ENCODE measurements at places on chromosomes 12 and 14.

DNA sequence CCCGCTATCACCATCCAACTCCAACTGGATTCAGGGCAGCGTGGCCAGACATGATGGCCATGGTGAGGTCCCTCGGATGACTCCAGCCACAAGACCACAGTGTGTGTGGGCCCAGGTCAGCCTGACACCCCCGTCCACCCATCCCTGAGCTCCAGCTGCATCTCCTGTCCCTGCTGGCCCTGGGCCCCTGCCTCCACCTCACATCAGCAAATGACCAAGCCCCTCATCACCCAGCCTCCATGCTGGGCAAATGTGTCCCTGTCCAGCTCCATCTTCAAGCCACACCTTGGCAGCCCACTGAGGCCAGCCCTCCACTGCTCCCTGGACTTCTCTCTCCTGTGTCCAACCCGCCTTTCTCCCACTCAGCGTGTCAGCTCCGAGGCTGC lies 3.2 kb downstream of the GPR132 start:
- DNase-seq = no peak

DNA sequence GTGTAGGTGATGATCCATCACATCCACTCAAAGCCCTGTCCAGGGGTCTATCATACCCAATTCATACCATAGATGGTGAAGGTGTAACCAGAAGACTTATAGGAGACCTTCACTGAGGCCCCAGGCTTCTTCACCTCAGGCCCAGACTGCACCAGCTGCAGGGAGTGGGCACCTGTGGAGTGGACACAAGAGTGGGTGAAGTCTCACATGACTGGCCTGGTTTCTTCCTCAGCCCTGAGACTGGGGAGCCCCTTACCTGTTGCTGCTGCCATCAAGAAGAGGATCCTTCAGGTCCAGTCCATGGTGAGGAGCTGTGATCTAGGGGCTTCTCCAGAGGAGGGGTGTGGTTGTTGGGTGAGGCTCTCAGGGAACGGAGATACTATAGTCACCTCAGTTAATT lies 851.0 kb downstream of the TMEM121 start:
- no peak for DNase-seq

GRCh38 chr12:82527165-82527780 lies 159.4 kb upstream of the TMTC2 start:
- DNase-seq = peak; percentile 66

DNA sequence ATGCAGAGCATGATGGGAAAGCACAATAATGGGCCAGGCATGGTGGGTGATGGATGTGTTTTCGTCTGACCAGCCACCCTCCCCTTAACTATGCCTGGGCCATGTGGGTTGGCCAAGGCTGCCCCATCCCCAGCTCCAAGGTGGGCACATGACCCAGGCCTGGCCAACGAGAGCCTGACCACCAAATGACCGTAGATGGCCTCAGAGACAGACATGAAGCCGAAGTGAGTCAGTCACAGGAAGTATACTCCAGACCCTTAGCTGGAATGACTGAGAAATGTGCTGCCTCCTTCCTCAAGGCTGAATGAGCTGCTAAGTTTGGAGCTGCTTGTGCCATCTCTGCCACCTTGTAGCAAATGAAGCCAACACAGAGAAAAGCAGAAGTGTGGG lies 233.6 kb downstream of the BCL11B start:
- no peak for DNase-seq

- DNase-seq = no peak
These were observed 1.2 kb downstream of the ACOT6 start for GRCh38 chr14:73613419-73613963.

DNA sequence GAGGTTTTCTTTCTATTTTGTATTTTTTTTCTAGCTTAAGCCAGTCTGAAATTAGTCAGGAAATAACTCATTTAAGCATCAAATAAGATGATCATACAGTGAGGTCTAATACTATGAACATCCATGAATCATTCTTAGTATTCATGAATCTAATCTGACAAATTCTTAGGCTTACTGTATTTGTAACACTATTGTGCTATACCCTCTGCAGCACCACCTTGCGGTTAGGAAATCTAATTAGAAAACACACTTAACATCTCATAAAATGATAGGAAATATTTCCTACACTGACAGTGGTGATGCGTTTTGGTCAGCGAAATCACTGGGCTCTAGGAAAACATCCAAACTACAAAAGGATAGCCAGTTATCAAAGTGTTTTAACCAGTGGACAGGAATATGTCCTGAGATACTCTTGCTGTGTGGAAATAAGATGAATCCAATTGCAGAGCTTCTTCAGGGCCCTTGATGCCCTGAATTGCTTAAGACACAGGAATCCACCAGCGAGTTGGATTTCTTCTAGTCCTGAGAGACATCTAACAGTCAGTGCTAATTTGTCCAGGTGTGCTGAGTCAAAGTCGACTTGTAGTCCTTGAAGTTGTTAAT lies 109.3 kb upstream of the MYF6 start:
- peak; percentile 53 for DNase-seq

- DNase-seq = peak; percentile 51
These were observed 16.3 kb downstream of the DYNC1H1 start for GRCh38 chr14:101980700-101981099.

GRCh38 chr12:4268329-4269181 lies 5.0 kb upstream of the CCND2 start:
- no peak for DNase-seq

DNA sequence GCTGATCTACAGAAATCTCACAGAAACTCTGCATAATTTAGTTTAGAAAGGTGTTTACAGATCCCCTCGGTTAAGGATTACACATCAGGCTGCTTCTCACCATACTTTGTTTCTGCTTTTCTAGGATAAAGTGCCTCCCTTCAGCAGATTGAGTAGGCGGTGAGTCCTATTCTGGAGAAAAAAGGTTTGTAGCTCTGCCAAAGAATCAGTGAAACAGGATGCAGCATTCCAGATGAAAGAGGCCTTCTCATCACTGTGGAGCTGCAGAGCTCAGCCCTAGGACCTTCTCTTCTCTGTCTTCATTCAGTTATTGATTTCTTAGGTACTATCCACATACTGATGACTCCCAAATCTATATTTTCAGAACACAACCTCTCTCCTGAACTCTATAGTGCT lies 155.5 kb upstream of the KRR1 start:
- DNase-seq = no peak

DNA sequence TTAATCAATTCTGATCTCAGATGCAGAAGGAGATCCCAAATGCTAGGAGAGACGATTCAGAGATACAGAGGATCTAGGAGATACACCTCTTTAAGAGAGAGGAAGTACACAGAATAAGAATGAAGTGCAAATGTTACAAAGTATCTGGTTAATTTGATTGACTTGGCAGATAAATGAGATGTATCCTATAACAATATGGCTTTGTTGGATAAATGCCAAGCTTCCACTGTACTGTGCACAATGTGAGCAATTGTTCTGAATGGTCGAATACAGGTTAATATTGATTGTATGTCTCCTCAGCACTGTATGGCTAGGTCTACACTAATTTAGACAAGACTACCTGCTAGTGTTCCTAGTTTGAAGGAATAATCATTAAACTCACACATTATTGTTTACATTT lies 119.6 kb upstream of the PTPRB start:
- no peak for DNase-seq

GRCh38 chr12:81712536-81712935 lies 46.6 kb downstream of the PPFIA2 start:
- no peak for DNase-seq

- DNase-seq = no peak
These were observed 45.0 kb upstream of the P2RX7 start for GRCh38 chr12:121087467-121088194.

GRCh38 chr14:65180725-65181025 lies 78.4 kb upstream of the MAX start:
- DNase-seq = no peak

DNA sequence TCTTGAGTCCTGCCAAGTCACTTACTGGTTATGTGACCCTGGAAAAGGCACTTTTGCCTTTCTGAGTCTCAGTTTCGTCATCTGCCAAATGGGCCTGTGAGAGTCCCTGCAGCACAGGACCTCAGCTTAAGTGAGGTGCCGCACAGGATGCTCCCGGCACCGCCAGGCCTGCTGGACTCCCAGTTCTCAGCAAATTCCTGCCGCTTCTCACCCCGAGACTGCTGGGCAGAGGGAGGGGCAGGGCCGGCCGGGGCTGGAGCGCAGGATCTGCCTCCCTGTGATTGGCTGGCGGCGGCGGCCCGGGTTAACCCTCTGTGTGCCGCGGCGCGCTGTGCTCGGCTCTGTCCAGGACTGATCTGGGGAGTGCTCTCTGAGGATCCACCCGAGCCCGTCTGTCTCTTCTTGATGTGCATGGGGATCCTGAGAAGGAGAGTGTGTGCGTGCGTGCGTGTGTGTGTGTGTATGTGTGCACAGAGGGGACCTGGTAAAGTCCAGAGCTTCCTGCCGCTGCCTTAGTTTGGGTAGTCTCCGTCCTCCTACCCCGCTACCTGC lies 8.6 kb downstream of the SETD1B start:
- peak; percentile 58 for DNase-seq

- DNase-seq = no peak
These were observed 88.4 kb downstream of the BCAT1 start for GRCh38 chr12:24860546-24860945.

GRCh38 chr14:61520576-61520975 lies 174.7 kb upstream of the HIF1A start:
- no peak for DNase-seq

GRCh38 chr12:111784953-111785352 lies 18.2 kb downstream of the ALDH2 start:
- DNase-seq = no peak

GRCh38 chr12:66329941-66330340 lies 27.6 kb downstream of the HELB start:
- no peak for DNase-seq

DNA sequence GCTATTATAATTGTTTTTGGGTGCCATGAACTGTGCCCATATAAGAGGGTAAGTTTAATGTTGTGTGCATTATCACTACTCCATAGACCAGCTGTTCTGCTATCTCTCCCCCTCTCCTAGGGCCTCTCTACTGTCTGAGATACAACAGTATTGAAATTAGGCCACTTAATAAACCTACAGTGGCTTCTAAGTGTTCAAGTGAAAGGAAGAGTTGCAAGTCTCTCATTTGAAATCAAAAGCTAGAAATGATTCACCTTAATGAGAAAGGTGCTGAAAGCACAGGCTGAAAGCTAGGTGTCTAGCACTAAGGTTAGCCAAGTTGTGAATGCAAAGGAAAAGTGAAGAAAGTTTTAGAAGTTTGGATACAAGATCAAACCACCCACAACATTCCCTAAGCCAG lies 168.0 kb downstream of the SLC16A7 start:
- DNase-seq = no peak

- DNase-seq = no peak
These were observed at the start of gene SYCP3 for GRCh38 chr12:101738920-101739665. SYCP3 (minus strand) TSS chr12:101739462; CDS start chr12:101737935, 1,527 bp downstream.

- DNase-seq = no peak
These were observed at the start of gene FBLN5 for GRCh38 chr14:91947475-91948184. FBLN5 (minus strand) TSS chr14:91947694; CDS start chr14:91947229, 465 bp downstream.

- DNase-seq = peak; percentile 36
These were observed 18.7 kb downstream of the XRCC3 start for GRCh38 chr14:103696466-103697071.

DNA sequence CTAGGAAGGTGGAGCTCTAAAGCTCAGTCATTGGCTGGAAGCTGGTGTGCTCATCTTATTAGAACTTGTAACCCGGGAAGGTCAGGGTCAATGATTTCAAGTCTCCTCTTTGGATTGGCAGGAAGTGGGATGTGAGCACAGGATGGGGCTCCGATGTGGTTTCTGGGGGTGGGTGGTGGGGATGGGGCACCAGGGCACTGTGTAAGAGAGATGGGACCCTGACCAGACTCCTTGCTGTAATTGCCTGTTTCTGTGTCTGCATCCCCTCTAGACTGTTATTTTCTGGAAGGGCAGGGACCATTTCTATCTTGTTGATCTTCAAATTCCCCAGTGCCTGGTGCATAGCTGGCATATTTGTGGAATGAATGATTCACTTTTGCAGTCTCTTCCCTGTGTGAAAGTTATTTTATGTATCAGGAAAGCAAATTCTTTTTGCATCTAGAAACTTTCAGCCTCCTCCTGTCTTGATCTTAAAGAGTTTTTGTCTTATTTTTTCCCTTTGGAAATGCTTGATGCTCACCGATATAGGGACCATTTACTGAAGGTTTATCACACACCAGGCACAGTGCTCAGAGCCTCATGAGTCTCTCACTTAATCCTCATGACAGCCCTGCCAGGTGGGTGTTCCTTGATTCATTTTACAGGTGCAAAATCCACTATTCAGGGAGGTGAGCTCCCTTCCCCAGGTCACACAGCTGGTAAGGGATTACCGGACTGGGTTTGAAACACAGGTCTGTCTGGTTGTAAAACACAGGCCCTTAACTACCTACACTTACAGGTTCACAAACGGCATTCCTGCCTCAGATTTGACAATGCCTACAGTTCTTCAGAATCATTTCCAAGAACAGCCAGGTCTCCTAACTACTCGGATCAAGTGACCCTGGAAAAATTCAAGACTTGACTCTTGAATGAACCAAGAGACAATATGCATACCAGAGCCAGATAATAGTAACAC lies 86.9 kb upstream of the IGF1 start:
- no peak for DNase-seq

DNA sequence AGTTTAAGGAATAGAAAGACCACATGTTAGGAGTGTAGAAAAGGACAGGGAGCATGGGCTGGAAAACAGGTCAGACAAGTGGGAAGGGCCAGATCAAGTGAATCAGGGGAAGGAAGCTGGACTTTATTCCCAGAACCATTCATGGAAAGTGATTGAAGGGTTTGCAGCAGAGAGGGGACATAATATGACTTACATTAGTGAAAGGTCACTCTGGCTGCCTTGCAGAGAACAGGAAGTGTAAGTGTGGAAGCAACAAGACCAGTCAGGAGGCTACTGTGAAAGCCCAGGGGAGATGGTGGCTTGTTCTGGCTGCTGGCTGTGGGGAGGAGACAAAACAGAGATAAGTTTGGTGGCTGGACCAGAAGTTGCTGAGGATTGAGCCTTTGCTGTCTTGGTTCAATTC lies 69.1 kb downstream of the VCPKMT start:
- DNase-seq = peak; percentile 76

DNA sequence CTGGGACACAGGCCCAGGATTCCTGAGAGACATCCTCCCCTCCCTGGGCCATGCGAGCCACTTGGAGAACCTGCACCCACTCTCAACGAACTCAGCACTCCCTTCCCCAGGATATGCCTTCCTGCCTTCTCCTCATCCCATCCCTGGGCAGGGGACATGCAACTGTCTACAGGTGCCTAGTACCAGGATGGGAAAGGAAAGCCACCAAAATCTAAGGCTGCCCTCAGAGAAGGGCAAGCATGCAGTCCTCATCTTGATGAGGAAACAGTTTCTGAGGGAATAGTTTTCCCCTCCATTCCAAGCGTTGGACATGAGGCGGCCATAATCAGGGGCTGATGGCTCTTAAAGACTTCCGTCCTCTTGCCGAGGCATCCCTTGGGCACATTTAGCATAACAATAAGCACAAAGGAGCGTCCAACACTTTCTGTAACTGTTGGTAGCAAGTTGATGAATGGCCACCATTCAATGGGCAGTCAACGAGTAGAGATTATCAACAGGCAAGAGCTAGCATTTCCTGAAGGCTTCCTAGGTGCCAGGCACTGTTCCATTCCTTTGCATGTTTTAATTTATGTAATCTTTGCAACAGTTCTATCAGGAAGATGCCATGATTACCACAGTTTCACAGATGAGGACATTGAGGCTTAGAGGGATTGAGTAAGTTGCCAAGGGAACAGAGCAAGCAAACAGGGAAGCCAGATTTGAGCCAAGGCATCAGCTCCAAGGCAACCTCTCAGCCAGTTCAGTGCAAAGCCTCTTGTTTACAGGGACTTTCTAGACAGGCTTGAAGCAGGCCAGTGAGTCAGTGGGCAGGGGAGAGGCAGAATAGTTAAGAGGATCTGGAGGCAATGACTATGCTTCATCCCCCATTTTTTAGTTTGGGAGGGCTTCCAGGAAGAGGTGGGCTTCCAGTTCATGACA lies 105.1 kb downstream of the SINHCAF start:
- no peak for DNase-seq

GRCh38 chr12:55830601-55831446 lies 1.4 kb upstream of the DNAJC14 start:
- peak; percentile 75 for DNase-seq

Data from OCI-LY7 (cell line).